Left lung (tissue), 14 donors: ENCODE measurements at places on chromosomes 12 and 14. TPM values are rescaled to one million over a fixed set of nuclear protein-coding genes. Genes with fewer than 3 reads are reported as not detected.

The CEP128 gene
- total RNA-seq: 4.8 TPM

The PTPRR gene
- total RNA-seq: 1.4 TPM

GRCh38 chr14:50350975-50351374, 38.9 kb downstream of the DMAC2L start:
- H3K27ac ChIP-seq: no peak overlapping the region
- H3K4me3 ChIP-seq: no peak overlapping the region
- DNase-seq: no peak
- no peaks in the 10 kb centered on the region for H3K27me3 ChIP-seq
- no peaks in the 10 kb centered on the region for H3K4me1 ChIP-seq

- H3K4me1 ChIP-seq: peaks cover 19% of the 10 kb centered on the region
- no peak overlapping the region for H3K4me3 ChIP-seq
- no peak overlapping the region for H3K27ac ChIP-seq
- no peaks in the 10 kb centered on the region for H3K27me3 ChIP-seq
- DNase-seq: no peak
Measured at GRCh38 chr12:67280088-67280487, 10.9 kb downstream of the CAND1 start.
